Activated naive CD4-positive, alpha-beta T cell treated with anti-CD3 and anti-CD28 coated beads, Interleukin-2, amount 50 U/mL, for 16 hours (primary cell): ENCODE measurements at places on chromosomes 5 and 9.

DNA sequence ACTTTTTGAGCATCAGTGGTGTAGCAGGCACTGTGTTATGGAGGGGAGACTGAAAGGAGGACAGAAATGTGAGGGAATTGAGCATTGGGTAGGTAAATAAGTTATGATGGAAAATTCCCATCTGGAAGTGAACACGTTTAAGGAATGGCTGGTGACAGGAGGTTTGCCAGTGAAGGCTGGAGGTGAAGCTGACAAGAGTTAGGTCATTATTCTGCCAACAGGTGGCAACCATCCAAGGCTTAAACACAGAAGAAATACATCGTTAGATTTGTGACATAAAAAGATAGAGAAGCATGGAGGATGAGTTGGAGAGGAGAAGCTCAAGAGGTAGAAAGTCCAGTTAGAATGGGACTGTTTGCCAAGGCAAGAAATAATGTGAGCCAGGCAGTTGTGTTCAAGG lies 455.3 kb upstream of the SGCD start:
- no peak for DNase-seq

- DNase-seq, result no peak
These were observed 1833.8 kb downstream of the EFNA5 start for GRCh38 chr5:105836887-105837286.

DNA sequence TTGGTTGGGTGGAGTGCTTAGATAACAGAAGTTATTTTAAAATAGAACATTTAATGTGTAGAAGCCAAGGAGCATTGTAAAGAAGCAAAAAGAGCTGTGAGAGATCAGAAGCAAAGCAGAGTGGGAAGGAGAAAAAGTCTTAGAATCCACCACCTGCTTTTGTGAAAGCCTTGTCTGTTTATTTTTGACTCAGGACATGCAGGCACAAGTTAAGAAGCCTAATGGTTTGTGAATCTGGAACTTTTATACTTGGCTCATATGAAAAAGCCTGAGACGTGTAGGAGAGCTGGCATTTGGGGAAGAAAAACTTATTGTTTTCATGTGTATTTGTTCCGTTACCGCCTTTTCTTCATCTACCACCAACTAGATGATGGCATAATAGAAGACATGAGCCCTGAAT lies 38.5 kb upstream of the ITGA2 start:
- DNase-seq, result no peak

DNA sequence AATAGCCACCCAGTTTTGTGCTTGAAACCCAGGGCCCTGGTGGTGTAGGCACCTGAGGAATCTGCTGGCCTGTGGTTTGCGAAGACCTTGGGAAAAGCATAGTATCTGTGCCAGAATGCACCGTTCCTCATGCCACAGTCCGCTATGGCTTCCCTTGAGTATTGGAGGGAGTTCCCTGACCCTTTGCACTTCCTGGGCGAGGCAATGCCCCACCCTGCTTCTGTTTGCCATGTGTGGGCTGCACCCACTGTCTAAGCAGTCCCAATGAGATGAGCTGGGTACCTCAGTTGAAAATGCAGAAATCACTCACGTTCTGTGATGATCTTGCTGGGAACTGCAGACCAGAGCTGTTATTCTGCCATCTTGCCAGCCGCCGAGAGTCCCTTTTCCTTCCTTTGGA lies 483.5 kb downstream of the AGTPBP1 start:
- DNase-seq, result no peak

- DNase-seq, result no peak
These were observed 43.1 kb upstream of the BNIP1 start for GRCh38 chr5:173101245-173101644.

DNA sequence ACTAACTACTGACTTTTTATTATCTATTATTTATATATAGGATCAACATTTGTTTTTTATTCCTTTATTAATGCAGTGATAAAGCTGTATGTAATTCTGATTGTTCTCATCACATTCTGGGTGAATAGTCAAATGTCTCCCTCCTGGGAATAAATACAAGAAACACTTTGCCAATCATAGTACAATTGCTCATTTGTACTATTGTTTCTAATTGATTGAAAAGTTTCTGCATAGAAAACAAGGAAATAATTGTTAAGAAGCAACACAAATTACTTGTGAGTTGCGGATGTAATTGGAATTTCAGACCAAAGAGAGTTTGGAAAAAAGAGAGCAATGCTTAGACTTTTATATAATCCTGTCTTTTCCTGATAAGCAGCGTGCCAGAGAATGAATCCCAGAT lies 1013.9 kb downstream of the EFNA5 start:
- DNase-seq, result no peak

DNA sequence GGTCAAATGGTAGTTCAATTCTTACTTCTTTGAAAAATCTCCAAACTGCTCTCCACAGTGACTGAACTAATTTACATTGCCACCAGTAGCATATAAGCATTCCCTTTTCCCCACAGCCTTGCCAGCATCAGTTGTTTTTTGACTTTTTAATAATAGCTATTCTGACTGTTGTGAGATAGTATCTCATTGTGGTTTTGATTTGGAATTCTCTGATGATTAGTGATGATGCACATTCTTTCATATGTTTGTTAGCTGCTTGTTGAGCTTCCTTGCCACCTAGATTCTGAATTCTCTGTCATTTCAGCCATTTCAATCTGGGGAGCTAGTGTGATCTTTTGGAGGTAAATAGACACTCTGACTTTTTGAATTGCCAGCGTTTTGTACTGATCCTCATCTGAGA lies 24.0 kb downstream of the CDK20 start:
- DNase-seq, result no peak

GRCh38 chr9:132020820-132021510 lies 58.7 kb downstream of the MED27 start:
- no peak for DNase-seq

DNA sequence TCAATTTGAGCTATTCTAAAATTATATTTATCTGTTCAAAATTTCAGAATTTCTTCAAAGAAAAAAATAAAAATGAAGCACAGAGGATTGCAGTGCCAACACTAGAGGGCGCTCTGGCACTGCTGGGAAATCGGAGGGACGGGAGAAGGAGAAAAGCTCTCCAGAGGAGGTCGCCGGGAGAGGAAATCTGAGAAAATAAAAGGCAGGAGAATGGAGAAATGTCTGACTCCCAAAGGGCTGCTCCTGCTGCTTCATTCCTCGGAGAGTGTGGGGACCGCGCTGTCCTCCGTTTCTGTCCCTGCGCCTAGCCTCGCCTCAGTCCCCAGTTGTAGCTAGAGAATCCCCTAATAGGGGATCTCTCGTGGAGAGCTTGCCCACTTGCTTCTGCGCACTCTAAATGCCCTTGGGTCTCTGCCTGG lies 40.0 kb upstream of the ARSB start:
- DNase-seq, result peak; percentile 50

- DNase-seq, result no peak
These were observed 137.4 kb downstream of the GPBP1 start for GRCh38 chr5:57311251-57311650.

DNA sequence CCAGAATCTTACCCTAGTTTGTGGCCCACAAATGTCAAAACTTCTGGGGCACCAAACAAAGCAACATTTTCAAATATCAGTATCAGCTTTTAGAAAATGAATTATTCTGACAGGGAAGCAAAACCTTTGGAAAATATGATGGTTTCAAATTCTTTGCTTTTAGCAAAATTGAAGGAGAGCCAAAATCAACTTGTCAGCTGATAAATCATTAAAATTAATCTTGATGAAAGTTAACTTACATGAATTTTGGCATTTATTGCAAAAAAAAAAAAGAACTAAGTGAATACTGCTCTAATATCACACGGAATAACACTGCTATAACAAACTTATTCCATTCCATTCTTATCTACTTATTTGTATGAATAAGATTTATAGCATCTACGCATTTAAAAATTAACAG lies 158.1 kb upstream of the TARS1 start:
- no peak for DNase-seq

DNA sequence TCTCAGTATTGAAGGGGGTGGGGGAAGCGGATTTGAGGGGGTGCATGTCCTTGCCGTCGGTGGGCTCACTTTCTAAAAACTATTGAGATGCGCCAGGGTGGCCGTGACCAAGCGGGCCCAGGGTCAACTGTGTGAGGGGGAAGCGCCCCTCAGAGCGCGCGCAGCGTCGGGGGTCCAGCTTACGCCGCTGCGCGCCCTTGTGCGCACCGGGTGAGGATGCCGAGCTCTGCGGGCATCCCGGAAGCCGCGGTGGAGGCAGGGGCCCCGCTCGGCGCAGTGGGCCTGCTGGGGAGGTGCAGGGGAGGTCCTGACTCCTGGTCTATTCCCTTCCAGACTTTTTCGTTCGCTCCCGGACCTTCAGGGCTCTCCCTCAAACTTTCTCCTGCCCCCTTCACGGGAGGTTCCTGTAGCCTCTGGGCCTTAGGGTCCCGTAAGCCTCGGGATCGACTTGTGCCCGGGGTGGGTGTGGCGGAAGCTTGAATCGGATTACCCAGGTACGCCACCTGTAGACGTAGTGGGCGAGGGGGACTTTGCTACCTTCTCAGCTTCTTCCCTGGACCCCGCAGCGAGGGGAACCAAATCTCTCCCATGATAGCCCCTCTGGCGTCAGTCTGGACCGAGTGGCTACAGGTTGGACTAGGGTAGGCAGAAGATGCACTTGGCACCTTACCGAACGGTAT lies 2.5 kb upstream of the PRDM6 start:
- DNase-seq, result no peak

DNA sequence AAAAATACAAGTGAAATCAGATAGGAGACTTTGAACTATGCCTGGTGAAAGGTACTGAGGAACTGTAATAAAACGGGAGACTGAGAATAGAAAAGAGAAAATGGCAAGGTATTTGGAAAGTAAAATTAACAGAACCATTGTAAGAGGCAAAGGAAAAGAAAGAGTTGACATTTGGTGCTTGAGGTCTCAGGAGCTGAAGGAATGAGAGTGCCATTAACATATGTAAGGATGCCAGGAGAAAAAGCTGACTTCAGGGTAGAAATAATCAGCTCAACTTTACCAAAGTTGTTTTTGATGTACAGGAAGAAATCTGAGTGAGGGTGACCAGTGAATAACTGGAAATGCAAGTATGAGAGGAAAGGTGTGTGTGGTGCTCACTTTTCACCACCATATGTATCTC lies 69.4 kb downstream of the TMEM167A start:
- DNase-seq, result no peak

GRCh38 chr5:54942064-54942778 lies 43.2 kb downstream of the ESM1 start:
- no peak for DNase-seq

DNA sequence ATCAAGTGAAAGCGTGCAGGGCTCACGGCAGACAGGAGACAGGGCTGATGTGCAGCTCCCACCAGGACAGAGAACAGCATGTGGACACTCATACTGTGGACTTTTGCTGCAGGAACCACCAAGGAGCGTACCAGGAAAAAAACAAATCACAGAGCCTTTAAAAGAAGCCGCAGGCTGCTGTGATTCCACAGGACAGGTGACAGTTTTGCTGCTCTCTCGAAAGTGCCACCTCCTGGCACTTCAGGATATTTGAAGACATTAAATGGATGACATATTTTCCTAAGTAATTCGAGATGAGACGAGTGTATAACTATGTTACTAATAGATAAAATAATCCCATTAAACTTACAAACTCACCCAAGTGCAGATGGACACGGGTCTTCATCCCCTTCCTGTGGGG lies 29.3 kb downstream of the ZDHHC11 start:
- DNase-seq, result no peak

DNA sequence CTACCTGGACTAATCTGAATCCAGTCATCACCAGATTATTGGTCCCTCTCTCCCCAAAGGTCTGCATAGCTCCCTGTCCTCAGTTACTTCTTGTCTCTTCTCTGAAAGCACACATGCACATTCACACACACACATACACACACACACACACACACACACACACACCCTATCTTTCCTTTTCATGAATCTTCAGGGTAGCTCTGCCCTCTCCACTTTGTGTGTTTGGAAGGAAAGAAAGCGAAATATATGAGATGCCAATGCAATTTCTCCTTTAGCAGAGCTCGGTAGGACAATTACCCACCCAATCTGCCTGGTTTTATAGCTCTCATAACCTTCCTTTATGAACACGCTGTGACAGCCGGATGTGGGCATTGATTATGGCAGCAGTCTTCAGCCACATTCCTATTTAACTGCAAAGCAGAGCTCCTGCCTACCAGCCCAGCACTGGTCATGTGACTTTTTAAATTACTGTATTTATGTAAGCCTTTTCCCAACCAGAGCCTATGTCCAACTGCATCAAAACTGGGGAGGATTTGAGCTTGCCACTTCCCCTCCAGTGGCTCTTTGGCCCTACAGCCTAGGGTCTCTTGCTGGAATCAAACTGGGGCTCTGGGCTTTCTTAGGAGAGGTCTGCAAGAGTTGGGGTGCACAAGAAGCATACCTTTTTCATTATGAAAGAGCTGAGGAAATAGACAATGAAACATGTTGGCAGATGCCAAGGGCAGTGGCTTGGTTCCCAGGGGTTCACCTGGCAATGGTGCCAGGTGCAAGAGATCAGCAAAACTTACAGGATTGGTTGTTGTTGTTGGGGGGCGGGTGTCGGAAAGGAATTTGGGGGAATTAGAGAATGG lies 20.8 kb upstream of the MATR3 start:
- no peak for DNase-seq

DNA sequence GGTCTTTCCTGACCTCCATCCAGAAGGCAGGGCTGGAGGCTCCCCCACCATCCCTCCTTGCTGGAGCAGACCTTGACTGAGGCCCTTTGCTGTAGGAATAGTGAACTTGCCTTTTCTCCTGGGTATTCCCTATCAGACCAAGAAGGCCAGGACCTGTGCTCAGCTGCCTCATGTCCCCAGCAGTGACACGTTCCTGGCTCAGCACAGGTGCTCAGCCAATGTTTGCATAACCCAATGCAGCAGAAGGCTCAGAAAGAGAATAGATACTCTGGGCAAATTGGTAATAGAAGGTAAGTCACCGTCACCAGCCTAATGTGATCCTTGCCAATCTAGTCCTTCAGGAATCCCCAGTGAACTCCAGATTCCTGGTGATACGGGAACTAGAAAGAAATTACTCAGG lies 96.4 kb downstream of the ACTL7B start:
- no peak for DNase-seq

DNA sequence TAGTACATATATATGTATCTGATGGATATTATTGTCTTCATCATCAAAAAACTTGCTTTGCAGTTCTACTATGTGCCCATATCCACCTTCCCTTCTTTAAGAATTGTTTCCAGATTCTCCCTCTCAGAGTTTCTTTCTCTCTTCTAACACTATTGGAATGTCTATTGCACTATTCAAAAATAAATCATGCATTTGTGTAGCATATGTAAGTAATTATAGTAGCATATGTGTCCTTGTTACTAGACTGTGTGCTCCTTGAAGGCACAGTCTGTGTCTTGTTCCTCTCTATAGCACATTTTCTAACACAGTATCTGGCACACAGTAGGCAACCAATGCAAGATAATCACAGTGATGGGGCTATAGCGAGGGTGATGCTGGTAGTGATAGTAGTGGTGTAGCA lies 43.4 kb upstream of the TRIM32 start:
- DNase-seq, result no peak

DNA sequence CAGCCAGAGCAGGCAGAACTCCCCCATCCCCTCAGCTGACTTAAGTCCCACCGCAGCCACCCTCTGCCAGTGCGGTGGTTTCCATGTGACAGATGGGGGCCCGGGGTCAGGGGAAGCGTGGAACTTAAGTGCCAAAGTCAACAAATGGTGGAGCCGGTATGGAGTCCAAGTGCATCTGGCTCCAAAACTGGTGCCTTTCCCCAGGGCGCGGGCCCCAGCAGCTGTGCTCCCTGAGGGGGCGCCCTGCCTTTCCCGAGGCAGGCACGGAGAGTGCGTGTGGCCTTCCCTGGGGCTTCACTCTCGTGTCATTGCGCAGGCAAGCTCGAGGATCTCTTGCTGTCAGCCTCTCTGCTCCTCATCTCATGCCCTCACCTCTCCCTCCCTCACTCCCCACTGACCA lies 33.8 kb downstream of the SLC46A2 start:
- DNase-seq, result no peak
